GM03348 (cell line): ENCODE measurements at places on chromosomes 2 and 18.

DNA sequence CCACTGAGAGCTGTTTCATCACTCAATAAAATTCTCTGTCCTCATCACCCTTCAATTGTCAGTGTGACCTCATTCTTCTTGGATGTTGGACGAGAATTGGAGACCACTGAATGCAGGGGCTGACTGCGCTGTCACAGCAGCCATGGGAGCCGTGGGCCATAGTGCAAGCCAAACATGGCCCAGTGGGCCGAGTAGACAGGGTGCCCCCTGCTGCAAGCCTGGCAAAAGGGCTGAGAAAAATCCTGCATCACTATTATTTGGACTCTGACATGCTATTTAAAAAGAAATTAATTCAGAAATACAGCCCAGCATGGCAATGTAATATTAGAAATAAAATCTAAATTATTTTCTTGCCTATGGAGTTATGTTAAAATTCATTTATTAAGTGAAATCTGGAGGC is 67.8 kb upstream of the FAM98A start:
- DNase-seq: no peak

- no peak for DNase-seq
Measured at GRCh38 chr18:61998335-61998734, 105.5 kb upstream of the RNF152 start.

GRCh38 chr18:43876286-43876685 is 599.0 kb upstream of the SYT4 start:
- no peak for DNase-seq

DNA sequence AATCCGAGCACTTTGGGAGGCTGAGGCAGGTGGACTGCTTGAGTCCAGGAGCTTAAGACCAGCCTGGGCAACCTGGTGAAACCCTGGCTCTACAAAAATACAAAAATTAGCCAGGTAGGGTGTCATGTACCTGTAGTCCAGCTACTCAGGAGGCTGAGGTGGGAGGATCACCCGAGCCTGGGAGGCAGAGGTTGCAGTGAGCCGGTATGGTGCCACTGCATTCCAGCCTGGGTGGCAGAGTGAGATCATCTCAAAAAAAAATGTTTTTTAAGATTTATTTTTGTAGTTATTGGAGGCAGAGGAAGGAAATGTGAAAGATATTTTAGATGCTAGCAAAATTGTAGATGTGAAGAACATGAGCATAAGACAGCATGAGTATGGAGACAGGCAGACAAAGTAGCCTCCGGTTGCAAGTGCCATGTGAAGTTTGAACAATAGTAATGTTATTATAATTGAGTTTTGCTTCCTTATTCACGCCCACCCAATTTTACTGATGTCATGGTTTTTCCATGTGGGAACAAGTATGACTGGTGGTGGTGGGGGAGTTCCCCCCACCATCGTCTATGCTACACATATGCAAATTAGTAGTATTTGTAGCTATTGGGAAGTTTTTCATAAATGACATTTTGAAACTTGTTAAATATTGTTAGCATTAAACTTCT is 18.0 kb downstream of the REL start:
- DNase-seq: no peak

GRCh38 chr2:143176606-143177005 is 47.4 kb downstream of the ARHGAP15 start:
- DNase-seq: no peak

GRCh38 chr2:132037527-132038178 is 124.1 kb downstream of the ANKRD30BL start:
- DNase-seq: peak; percentile 19

- DNase-seq: no peak
Measured at GRCh38 chr2:61604433-61604832, 66.3 kb upstream of the XPO1 start.

- DNase-seq: no peak
Measured at GRCh38 chr2:124797049-124797448, 772.0 kb downstream of the CNTNAP5 start.

- no peak for DNase-seq
Measured at GRCh38 chr2:120720746-120721375, 14.8 kb upstream of the GLI2 start.

DNA sequence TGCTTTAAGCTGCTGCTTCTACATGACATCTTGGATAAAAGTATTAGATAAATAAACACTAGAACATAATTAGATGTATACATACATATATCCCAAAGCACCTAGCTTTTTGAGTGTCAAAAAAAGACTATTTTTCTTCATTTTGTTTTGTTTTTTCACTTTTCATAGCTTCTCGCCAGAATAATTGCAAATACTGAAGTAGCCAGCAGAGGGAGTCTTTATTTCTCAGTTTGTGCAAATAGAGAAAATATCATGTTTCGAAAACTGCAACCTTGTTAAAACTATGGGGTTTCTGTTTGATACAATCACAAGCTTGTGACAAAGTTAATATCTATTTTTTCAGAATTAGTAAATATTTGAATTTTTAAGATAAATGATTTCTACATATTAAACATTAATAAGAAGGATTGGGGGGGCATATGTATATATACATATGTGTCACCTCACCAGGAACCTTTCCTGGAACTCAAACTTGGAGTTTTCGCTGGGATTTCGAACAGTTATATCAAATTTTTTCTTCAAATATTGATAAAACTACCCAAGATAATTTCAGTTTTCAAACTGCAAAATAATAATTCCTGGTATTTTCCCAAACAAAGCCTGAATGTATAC is 61.0 kb downstream of the GRB14 start:
- peak; percentile 33 for DNase-seq

- DNase-seq: peak; percentile 9
Measured at GRCh38 chr2:122704109-122704563, 948.7 kb downstream of the TSN start.

- DNase-seq: no peak
Measured at GRCh38 chr2:224952936-224953657, 89.2 kb downstream of the DOCK10 start.

- no peak for DNase-seq
Measured at GRCh38 chr2:136070913-136071312, 47.0 kb downstream of the CXCR4 start.

DNA sequence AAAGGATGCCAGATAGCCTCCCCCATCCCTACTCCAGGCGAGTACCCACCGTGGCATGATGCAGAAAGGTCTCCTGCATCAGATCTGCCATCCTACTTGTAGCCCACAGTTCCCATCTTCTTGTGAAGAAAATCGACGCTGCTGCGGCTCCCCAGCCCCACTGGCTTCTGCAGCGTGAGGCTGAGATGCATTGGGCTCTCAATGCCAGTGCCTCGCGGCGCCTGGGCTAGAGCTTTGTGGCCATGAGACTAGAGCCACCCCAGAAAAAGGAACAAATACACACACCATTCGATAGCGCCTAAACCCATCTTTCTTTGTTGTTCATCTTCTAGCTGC is 2.8 kb downstream of the NOL4 start:
- DNase-seq: no peak

DNA sequence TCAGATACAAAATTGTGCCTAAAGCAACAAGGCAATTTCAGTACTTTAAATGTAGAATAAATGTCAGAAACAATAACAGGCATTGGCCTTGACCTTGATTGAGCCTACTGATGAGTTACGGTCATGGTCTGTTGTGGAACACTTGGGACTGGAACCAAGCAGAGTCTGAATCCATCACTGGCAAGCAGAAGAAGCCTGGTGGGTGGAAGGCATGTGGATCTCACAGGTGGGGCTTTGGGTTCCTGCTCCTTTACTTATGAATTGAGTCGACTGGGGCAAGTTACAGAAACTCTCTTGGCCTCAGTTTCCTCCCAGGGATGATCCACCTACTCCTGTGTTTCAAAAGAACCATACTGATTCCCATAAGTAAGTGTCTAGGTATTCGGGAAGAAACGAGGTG is 102.3 kb downstream of the KCNF1 start:
- DNase-seq: no peak

GRCh38 chr2:112879491-112880041 is 31.4 kb upstream of the IL37 start:
- no peak for DNase-seq

DNA sequence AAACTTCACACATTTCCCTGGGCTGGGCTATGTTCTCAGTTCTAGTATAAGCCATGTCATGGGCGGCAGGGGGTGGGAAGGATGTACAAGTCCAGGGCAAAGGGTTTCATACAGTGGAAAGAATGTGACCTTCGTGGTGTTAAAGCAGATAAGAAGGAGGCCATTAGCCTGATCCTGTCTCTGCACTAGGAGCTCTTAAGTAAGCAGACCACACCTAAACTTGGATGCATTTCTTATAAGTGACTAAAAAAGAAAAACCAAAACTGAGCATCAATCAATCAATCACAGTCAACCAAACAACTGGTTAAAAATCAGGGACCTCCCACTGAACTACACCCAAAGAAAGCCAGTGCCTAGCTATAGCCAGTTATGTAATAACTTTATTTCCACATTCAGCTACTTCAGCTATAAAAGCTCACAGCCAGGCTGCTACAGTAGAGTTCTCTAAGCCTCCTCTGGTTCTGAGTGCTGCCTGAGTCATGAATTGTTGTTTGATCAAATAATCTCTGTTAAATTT is 46.8 kb upstream of the RIOK3 start:
- peak; percentile 29 for DNase-seq

DNA sequence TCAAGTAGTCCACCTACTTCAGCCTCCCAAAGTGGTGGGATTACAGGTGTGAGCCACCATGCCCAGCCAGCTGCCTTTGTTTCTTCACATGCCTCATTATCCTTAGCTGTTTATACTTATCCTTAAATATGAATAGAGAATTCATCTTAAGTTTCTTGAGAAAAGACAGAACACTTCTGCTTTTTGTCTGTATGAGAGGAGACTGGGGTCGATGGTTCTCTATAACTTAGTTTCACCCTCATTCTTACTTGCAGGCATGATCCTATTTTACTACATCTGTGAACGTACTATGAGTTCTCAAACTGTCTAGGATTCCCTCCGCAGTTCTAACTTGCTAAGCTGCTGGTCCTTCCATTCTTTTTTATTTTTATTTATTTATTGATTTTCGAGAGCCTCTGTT is 20.4 kb downstream of the PPM1B start:
- no peak for DNase-seq

GRCh38 chr2:43101751-43102150 is 124.7 kb downstream of the ZFP36L2 start:
- DNase-seq: no peak

DNA sequence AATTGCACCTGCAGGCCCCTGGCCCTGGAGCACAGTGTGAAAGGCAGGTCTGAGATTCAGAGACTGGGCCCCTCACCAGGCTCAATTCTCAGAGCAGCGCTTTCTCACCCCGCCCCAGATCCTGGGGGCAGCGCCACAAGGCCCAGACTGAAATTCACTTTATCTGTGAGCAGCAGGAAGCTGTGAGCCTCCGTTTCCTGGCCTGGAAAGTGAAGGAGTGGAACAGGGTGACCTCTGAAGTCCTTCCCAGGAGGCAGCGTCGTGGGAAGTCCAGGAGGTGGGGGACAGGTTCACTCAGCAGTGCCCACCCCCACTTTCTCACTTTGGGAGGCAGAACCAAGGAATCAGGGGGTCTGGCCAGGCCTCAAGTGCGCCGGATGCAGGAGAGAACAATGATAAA is 235.4 kb downstream of the NDUFA10 start:
- DNase-seq: no peak

DNA sequence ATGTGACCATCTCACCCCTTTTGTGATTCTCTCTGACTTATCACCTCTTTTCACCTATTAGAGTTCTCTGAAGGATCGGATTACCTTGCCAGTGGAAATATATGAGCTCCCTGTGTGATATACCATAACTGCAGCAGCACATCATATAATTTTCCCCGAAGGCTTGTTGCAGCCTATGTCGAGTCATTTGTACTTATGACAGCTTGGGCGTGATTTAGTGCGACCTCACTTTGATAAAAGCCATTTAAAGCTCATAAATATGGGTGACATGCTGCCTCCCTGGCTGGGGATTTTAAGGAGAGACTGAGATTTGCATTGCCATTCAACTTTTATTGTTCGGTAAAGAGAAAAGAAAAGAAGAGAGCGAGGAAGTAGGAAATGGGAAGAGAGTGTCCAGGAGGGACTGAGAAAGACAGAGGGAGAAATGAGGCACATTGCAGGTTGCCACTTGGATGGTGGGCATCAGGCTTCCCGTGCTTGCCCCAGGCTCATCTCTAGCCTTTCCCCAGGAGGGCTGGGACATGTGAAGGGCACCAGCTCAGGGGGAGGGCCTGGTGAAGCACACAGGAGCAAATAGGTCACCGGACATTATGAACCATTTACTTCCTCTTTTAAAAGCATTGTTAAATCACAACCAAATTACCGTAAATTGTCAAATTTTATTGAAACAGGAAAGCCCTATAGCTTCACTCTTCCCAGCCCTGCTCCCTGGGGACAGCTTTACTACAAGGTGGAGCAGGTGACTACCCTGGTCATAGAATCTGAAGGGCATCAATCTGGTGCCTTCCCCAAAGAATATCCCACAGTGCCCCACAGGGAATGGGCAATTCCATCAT is 161.3 kb downstream of the SETBP1 start:
- no peak for DNase-seq

DNA sequence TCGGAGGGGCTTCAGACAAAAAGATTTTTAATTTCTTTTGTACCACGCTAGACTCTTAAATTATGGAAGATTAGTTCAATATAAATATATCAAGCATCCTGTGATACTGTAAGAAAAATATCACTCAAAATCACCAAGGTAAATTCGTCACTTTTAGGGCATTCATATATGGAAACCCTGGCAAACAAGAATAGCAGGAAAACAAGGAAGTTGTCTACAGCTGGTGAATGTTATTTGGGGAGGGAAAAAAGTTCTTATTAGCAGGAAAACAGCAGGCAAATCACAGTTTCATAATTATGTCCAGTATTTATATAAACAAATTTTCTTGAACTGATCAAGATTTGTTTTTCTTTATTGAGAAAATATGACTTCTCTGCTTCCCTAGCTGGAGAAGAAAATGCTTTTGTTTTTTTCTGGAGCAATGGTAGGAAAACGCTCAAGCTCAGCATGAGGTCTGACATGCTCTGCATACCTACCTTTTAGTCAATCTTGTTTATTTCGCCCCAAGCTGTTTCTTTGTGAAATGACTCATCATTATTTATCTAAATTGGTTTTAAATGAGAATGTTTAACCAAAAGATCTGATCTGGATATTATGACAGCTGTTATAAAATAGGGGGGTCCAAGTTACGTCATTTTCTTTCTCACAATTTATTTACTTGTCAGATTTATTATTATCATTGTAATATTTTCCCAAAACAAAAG is 14.7 kb downstream of the LINC00305 start:
- DNase-seq: no peak

DNA sequence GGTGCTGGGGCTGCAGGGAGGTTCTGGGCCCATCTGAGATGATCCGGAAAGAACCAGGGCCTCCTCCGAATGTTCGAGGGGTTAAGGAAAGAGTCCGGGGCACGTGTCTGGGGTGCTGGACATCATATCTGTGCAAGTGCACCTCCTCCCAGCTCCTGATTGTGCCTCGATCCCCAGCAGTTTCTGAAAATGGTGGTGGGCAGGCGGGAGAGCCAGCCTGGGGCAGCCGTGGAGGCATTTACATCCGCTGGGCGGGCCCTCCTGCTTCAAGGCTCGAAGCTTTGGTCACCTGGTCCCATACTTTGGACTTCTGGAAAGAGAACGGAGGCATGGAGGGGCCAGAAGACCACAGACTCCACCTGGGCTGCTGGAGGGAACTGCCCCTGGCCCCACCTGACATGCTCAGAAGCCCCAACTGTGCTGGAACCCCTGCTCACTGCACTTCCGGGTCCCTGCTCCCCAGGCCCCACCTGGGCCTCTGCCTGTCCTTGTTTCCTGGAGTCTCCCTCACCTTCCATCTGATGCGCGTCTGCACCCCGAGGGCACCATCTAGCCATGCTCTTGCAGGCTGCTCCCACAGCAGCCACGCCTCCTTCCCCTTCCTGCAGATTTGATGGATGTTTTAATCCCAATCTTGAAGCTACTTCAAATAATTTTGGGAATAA is 119.2 kb upstream of the HDAC4 start:
- DNase-seq: no peak
